Hematopoietic multipotent progenitor cell treated with erythropoietin and hydrocortisone succinate and interleukin-3 and kit ligand, for 6 days (in vitro differentiated cells): ENCODE measurements at places on chromosomes 2 and 18.

- DNase-seq: no peak
Observed at GRCh38 chr2:235432741-235433520, 60.9 kb upstream of the AGAP1 start.

- DNase-seq: no peak
Observed at GRCh38 chr18:45231617-45232016, 383.7 kb upstream of the SLC14A2 start.

- DNase-seq: no peak
Observed at GRCh38 chr2:227025510-227025909, 138.5 kb downstream of the COL4A4 start.

DNA sequence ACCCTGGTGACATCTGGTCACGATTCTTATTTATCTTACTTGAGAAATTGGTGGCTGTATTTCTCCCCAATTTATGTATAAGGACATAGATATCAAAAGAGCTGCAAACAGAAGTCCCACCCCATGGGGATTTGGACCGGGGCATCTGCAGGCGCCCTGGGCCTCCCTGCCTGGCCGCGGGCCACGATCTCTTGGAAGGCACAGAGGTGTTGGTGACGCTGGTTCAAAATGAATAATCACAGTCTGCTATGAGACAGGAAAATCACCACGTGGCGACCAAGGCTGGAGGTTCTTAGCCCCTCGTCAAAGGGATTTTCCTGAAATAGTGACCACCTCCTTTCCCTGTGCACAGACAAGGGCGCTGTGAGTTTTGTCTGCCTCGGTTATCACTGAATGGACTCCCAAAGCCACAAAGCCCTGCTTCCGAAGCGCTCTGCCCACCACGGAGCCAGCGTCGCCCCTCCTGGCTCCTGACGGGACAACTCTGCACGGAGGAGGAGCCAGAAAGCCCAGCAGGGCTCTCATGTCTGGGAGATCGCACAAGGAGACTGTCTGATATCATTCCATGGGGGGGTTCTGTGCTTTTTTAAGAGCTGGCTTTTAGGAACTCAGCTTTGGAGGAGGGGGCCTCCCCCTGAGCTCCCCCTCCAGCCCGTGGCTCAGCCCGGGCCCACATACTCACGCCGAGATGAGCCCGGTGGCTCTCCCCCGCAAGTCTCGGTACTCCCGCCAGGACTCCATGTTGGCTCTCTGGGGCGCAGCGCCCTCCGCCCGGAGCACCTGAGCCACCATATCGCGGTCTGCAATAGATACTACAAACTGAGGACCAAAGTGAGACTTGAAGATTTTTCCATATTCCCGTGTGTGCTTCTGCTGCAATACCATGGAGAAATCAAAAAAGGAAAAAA, 14.6 kb downstream of the CYP27C1 start:
- no peak for DNase-seq

GRCh38 chr2:10919771-10920621, 8.3 kb downstream of the KCNF1 start:
- no peak for DNase-seq

DNA sequence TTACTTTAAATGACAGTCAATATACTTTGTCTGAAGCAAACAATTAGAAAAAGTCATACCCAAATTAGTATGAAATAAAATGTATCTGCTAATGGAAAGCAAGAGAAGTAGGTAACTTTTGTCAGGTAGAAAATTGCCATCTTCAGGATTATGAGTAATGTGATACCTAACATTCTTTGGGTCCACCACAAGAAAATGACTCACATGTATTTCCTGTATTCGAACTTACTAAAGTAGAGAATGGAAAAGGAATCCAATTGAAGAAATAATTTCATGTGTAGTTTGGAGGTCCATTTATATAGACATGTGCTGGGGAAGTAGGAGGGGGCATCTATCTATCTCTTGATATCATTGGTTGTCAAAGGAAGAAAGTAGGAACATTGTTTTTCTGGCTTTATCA, 636.2 kb upstream of the CHAC2 start:
- DNase-seq: no peak

GRCh38 chr2:235627682-235628081, 133.8 kb downstream of the AGAP1 start:
- no peak for DNase-seq

DNA sequence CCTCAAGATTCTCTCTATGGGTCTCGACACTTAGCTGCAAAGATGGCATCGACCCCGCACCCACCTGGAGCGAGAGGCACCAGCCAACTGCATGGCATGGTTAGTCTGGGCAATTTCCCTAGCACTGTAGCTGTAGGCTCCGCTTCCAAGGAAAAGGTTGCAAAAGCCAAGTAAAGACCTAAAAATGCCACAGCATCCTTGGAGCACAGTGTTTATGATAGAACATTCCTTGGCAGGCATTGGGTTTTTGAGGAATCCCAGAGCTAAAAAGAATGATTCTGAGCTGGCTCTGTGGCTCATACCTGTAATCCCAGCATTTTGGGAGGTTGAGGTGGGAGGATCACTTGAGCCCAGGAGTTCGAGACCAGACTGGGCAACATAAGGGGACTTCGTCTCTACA, 22.9 kb downstream of the QPCT start:
- no peak for DNase-seq

- no peak for DNase-seq
Observed at GRCh38 chr2:240278661-240279060, 138.2 kb upstream of the OTOS start.

GRCh38 chr2:241811201-241811951, 2.4 kb downstream of the NEU4 start:
- DNase-seq: no peak

DNA sequence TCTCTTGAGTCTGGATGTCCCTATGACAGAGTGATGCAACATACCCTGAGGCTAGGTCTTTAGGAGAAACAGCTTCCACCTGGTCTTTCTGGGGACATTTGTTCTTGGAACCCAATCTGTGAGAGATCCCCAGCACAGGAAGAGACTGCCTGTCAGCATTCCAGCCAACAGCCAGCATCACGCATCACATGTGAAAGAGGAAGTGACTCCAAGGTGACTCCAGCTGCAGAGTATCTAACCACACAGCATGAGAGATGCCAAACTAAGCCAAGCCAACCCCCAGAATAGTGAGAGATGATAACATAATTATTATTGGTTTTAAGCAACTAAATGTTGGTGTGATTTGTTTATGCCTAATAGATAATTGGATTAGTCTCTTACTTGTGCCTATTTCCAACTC, 35.7 kb downstream of the C18orf63 start:
- no peak for DNase-seq

- peak; percentile 77 for DNase-seq
Observed at GRCh38 chr18:49021433-49022129, 70.8 kb upstream of the SMAD7 start.

- DNase-seq: no peak
Observed at GRCh38 chr18:3380384-3380961, 69.5 kb upstream of the TGIF1 start.

GRCh38 chr2:28915939-28916338, 21.5 kb downstream of the WDR43 start:
- peak; percentile 59 for DNase-seq

DNA sequence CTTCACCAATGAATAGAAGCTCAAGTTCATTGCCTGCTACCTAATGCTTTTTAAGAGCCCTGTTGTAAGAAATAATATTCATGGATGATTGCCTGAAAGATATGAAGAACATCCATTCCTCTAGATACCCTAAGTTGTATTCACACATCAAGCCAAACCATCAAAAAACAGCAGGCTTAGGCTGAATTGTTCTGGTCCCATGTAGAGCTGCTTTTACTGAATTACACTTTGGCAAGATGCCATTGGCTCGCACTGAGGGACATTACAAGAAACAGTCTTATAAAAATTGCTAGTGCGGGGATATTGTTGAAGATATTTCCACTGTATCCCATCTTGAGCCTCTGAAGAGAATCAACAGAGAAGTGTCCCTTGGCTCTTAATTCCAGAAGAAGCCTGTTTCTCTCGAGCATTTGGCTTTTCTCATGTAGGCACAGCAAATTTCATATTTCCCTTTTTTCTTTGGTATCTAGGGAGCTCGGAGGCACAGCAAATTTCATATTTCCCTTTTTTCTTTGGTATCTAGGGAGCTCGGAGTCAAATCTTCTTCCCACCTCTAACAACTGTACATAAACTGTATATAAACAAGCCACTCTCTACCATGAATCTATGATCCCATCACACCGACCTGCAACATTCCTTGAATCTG, 107.5 kb downstream of the COLEC12 start:
- DNase-seq: no peak

- no peak for DNase-seq
Observed at GRCh38 chr2:148338541-148338940, 306.0 kb upstream of the EPC2 start.

GRCh38 chr2:217193431-217194340, 333.8 kb upstream of the TNP1 start:
- DNase-seq: no peak

- no peak for DNase-seq
Observed at GRCh38 chr18:79445221-79445620, 49.5 kb downstream of the NFATC1 start.

DNA sequence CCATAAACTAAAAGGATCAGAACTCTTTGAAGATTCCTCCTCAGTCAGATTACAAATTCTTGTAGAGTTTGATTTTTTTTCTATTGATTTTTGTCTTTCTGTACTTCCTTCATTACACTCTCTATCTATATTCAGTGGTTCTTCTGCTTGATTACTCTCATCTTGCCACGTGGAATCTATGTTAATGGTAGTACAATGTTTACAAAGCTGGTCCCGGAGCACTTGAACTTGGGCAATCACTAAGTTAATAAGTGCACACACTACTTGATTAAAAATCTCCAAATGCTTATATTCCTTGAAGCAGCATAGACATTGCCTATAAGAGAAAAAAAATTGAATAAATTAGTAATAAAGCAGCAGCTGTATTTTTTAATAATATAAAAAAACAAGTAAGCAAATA, 65.1 kb downstream of the USP34 start:
- DNase-seq: no peak

DNA sequence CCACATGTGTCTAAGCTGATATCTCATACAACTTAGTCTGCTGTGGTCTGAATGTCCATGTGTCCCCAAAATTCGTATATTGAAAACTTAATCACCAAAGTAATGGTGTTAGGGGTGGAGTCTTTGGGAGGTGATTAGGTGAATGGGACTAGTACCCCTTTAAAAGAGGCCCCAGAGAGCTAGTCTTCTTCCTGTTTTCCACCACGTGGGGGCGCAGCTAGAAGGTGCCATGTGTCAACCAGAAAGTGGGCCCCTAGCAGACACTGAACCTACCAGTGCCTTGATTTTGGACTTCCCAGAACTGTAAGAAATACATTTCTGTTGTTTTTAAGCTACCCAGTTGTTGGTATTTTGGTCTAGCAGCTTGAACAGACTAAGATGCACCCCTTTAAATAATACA, 86.6 kb downstream of the ASB1 start:
- peak; percentile 62 for DNase-seq

DNA sequence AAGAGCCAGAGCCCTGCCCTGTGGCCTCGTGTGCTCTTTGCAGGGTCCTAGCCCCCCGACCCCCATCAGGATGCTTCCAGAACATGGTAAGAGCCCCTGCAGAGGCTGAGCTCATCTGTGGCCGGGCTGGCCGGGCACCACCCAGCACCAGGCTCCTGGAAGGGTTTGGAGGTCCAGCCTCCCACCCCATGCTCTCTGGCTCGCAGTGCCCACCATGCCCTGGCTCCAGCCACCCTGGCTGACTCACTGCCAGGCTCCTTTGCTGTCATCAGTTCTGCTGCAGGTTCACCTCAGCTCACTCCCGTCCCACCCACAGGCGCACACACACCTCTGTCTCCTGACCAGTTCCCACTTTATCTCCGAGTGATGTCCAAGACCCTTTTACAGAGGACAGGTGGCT, 37.5 kb downstream of the EIF4E2 start:
- DNase-seq: no peak

- DNase-seq: no peak
Observed at GRCh38 chr18:2508678-2509077, 62.6 kb downstream of the METTL4 start.

- DNase-seq: no peak
Observed at GRCh38 chr2:182463760-182464159, 36.9 kb upstream of the PDE1A start.

DNA sequence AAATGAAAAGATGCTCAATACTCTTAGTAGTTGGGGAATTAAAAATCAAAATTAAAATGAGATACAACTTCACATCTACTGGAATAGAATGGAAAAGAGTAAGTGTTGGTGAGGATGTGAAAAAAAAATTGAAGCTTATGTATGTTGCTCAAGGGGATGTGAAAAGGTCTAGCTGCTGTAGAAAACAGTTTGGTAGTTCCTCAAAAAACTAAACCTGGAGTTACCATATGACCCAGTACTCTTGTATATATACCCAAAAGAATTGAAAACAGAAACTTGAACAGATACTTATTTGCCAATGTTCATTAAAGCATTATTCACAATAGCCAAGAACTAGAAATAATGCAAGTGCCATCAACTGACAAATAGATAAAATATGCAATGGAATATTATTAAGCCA, 208.4 kb downstream of the FIGN start:
- DNase-seq: no peak

GRCh38 chr2:173373290-173373689, 18.6 kb downstream of the CDCA7 start:
- DNase-seq: no peak

GRCh38 chr18:3037423-3037915, 24.5 kb upstream of the LPIN2 start:
- peak; percentile 60 for DNase-seq

GRCh38 chr2:175187378-175187777, 5.9 kb upstream of the ATP5MC3 start:
- peak; percentile 72 for DNase-seq

DNA sequence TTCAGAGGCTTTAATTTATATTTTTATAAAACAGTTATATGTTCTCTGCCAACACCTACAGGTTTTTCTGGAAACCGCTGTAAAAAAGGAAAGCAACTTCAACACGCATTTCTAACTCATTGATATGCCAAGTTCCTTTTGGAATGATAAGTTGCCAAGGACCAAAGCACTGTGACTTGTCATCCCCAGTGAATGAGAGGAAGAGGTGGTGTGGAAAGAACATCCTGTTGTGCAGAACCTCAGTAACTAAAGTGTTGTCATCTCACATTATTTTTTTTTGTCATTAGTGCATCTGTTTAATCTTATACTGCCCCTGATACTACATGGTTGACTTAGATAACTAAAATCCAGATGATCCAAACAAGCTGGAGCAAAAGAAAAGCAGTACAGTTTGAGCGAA, 96.0 kb upstream of the NEUROD1 start:
- DNase-seq: no peak

GRCh38 chr2:200158647-200159356, 147.7 kb upstream of the SPATS2L start:
- DNase-seq: no peak

GRCh38 chr2:172943539-172943938, 132.1 kb upstream of the MAP3K20 start:
- no peak for DNase-seq
